Astrocyte (in vitro differentiated cells and primary cell): ENCODE measurements at places on chromosomes 7 and 10.

GRCh38 chr10:30903397-30904138 is 128.1 kb downstream of the ZNF438 start:
- DNase-seq: no peak

DNA sequence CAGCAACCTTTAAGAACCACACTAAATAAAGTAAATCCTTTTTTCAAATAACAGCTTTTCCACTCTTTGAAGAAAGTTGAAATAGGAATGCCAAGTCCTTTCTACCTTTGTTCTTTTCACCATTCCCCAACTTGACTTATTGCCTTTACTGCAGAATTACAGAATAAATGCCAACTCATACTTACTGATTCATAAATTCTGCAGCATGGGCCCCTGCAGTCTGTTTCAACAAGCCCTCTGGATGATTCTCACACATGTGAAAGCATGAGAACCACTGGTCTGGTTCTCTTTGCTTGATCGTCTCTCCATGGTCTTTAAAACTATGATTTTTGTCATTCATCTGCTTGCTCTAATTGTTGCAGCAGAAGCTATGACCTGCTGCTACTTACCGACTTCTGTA is 56.1 kb downstream of the HACD1 start:
- no peak for DNase-seq

GRCh38 chr7:140060243-140060630 is 2.5 kb downstream of the PARP12 start:
- DNase-seq: no peak

DNA sequence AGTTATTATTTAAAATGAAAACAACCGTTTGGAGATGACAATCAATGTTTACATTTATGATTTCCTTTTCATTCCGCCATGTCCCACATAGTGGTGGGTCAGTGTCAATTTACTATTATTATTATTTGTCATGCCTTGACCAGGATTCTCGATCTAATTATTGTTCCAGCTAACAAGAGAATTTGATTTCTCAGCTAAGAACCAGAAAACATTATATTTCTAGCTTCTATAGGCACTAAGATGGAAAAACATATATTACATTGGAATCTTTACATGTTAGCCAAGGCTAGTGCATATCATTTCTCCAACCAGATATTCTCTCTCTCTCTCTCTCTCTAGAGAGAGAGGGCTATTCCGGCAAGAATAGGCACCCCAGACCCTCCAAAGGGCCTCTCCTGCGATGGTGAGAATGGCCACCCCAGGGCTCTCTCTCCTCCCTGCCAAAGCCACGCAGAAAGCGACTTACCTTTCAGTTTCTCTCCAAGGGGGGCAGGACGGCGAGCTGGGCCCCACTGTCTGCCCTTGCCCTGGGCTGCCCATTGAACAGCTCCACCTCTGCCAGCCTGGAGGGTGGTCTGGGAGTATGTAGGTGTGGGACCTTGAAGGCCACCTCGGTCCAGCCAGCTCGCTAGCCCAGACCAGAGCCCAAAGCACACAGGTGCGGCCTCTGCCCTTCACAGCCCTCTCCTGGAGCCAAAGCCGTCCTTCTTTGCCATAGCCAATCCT is 2.4 kb downstream of the HOXA3 start:
- DNase-seq: no peak

- no peak for DNase-seq
These were observed 42.3 kb upstream of the MSRB2 start for GRCh38 chr10:23053036-23053435.

DNA sequence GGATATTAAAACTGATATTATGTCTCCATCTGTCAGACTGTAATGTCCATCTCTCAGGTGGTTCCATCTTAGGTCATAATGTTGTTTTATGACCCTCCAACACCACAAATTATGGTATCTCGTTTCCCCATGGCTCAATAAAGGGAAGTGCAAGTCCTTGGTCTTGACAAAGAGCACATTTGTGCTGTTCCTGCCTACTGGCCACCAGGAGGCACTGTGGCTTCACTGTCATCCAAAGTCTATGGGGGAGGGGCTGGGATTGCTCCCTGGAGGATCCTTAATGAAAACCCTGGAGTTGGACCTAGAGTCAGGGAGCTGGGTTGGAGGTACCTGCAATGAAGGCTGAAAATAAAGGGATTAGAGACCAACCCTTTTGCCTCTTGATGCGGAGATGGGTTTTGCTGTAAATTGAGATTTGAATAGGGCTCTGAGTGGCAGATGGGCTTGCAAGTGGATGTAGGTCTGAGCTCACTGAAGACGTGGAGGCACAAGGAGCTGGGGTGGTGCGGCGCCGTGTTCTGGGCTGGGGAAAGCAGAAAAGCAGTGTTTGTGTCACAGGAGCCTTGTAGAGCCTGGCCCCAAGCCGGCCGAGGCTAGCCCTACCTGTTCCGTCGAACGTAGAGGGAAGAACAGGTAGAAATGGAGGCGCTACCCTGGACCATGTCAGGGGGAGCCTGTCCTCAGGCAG is 180.5 kb upstream of the PRSS58 start:
- DNase-seq: peak; percentile 14

DNA sequence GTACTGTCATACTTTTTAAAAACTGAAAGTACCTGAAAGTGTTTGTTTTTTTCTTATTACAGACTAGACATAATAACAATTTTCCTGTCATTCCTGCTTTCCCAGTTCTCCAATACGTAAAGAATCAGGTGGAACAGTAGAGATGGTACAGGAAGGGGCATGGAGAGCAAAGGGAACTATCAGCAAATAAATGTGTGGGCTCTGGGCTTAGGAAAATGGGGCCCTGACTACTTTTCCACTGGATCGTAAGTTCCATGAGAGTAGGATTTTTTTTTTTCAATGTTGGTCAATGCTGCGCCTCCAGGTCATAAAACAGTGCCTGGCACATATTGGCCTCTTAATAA is 15.2 kb upstream of the FAS start:
- DNase-seq: no peak

DNA sequence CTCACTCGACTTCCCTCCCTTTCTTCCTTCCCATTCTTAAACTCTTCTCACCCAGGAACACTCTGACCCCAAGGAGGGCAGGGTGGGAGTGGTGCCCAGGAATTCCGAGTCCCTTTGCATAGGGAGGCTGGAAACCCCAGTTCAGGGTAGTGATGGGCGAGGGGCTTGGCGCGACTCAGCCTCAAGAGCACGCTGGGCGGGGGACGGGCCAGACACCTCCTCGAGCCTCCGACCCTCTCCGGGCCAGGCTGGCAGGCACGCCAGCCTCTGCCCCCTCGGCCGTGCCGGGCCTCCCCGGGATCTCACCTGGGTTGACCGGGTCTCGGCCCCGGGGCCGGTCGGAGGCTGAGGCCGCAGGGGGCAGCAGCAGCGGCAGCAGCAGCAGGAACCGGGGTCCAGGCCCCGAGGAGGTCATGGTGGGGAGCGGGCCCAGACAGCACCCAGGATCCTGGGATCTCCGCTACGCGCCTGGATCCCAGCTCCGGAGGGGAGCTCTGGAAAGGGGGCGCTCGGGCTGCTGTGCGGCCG is 457 bp downstream of the PLOD3 start:
- DNase-seq: no peak

- DNase-seq: no peak
These were observed 45.6 kb downstream of the SMURF1 start for GRCh38 chr7:99098286-99098823.

DNA sequence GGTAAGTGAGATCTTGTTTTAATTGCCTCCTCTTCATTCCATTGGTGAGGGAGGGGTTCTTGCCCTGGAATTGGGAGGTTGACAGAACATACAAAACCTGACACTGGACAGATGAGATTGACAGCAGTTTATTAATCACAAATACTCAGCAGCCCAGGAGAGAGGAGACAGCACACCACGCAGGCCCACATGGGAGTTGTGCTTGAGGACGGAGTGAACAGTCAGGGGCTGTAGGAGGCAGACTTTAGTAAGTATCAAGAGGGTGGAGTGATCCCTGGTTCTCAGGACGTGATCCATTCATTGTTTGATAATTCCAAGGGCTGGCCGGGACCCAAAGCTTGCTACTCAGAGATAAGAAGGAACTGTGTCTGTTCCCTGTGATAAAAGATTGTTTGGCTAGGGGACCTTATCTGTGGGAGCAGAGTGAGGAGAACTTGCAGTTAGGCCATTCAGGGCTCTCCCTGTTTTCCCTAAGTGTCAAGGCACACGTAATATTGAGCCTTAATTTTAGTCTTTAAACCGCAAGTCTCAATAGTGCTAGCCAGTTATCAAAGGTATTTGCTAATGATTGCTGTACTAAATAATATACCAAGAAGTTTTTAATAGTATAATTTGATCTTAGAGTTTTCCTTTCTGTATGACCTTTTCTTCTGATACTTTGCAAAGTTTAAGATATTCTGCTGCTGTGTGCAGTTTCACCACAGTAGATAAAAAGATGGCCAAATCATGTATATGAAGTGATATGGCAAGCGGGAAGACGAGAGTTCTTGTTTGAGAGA is 14.5 kb downstream of the CAPZA2 start:
- DNase-seq: peak; percentile 27

- DNase-seq: no peak
These were observed 305.0 kb upstream of the ZNF32 start for GRCh38 chr10:43953672-43954071.

GRCh38 chr7:123876557-123877256 is 31.7 kb downstream of the HYAL4 start:
- DNase-seq: no peak

- no peak for DNase-seq
These were observed 29.0 kb downstream of the FGFBP3 start for GRCh38 chr10:91880310-91880709.

- DNase-seq: peak; percentile 81
These were observed at the start of gene ZDHHC4 for GRCh38 chr7:6577369-6578113. Gene ZDHHC4 (plus strand): TSS chr7:6577454. CDS start chr7:6580562, 3,108 bp downstream.

GRCh38 chr10:70811881-70812280 is 3.9 kb upstream of the SGPL1 start:
- no peak for DNase-seq

DNA sequence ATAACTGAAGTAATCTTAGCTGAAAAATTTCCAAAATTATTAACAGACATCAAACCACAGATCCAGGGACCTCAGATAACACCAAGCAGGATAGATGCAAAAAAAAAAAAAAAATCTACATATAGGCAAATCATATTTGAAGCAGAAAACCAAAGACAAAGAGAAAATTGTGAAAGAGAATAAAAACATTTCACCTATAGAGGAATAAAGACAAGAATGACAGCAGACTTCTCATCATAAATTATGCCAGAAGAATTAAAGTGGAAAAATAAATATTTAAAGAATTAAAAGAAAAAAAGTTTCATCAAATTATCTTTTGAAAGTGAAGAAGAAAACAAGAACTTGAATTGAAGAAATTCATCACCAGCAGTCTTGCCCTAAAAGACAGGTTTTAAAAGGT is 467.5 kb downstream of the GPAM start:
- DNase-seq: no peak

GRCh38 chr7:116194115-116194514 is 16.2 kb upstream of the TES start:
- DNase-seq: peak; percentile 68

- peak; percentile 58 for DNase-seq
These were observed 125.9 kb downstream of the TRRAP start for GRCh38 chr7:99004216-99004615.

GRCh38 chr7:96995406-96996110 is 9.8 kb upstream of the DLX6 start:
- DNase-seq: no peak

GRCh38 chr10:60167050-60167449 is 222.6 kb downstream of the ANK3 start:
- no peak for DNase-seq

DNA sequence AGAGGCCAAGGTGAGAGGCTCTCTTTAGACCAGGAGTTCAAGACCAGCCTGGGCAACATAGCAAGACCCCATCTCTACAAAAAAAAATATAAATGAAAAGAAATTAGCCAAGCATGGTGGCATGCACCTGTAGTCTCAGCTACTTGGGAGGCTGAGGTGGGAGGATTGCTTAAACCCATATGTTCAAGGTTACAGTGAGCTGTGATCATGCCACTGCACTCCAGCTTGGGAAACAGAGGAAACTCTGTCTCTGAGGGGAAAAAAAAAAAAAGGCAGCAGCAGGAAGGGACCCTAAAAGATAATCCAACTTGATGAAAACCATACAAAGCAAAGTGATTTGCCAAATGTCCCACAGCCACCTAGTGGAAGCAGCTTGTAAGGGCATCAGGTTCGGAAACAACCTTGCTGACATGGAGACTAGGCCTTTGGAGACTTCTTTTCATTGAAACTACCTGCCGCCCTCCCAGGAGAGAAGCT is 15.6 kb upstream of the PBLD start:
- peak; percentile 27 for DNase-seq

DNA sequence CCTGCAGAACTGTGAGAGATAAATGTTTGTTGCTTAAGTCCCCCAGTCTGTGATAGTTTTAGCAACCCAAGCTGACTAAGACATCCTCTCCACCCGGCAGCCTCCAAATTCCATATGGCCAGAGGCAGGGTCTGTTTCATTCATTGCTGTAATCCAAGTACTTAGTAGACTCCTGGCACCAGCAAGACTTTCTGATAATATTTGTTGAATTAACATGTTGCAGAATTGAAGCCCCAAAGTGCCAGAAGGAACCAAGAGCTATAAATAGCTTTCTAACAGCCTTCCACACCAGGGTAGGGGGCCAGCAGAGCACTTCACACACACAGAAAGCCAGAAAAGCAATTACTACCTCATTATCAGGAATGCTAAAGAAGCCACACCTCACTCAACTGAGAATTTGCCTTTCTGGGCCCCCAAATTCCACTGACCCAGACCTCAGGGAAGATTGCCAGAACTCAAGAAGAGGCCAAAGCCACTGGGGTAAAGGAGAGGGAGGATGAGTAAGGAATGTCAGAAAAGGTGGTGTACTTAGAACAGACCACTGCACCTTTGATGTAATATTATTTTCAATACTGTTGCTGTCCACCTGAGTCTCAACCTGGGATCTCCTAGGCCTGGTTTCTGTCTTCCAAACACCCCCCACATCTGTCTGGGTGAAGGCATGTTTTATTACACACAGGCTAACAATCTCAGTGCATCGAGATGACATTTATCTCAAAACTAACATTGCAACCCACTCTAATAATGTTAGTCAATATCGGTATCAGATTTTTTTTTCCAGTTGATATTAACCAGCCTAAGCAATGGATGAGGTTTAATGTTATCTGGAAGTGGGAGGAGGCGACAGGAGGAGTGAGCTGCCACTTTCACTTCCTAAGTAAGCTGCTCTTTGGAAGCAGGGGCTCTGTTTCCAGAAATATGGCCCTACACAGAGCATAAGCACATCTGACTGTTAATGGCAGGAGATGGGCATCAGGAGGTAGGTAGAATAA is 5.5 kb downstream of the NOD1 start:
- peak; percentile 83 for DNase-seq

DNA sequence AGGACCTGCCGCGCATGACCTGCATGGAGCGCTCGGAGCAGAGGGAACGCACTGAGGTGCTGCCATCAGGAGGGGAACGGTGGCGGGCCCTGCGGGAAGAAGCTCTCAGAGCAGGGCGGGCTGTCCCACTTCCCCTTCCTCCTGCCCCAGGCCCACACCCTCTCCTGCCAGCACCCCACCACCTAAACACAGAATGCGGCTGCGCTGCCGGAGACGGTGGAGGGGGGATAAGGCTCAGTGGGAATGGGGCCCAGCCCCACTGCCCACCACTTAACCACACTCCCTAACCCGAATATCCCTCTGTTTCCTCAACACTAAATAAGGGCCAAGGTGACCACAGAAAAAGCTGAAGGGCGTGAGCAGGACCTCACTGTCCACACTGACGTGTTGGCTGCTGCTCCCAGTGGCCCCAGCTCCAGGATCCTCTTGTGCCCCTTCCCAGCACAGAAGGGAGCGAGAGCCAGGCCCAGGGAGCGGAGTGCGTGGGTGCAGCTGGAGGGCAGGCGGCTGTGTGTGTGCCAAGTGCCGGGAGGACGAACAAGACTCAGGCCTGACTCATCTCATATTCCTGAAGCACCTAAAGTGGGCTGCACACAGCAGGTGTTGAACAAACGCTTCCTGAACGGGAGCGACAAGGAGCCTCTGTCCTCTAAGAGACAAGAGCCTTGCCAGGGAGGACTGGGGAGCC is 116.8 kb downstream of the MAD1L1 start:
- DNase-seq: peak; percentile 83
